Activated naive CD4-positive, alpha-beta T cell treated with anti-CD3 and anti-CD28 coated beads, Interleukin-2, amount 50 U/mL, for 72 hours (primary cell): ENCODE measurements at places on chromosomes 6 and 20.

DNA sequence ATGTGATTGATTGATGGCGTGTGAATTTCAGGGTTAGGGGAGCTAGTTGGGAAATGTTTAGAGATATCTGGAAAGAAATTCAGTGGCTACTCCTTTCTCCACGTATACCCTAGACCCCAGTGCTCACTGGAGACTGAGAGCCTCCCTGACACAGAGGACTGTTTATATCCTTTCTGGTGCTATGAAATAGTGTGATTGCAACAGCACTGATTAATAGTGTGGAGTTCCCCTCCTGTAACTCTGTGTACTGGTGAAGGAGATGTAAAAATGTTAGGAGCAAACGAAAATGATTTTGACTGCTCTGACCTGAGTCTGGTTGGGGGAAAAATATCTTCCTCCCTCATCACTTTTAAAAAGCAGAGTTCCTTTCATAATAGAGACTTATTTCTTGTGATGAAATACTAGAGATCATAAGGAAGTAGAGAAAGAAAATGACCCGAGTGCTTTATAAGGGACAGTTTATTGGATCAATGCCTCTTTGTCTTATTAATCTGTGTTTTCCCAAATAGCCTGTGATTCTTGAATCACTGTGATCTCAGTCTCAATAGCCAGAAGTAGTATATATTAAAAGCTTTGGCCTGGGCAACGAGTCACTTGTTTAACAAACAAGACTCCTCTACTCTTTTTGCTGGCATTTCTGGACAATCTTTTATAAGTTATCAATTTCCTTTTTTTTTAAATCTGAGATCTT is 92.3 kb downstream of the RNF182 start:
- DNase-seq, result no peak

GRCh38 chr6:113888493-113888892 is 31.3 kb downstream of the MARCKS start:
- no peak for DNase-seq

GRCh38 chr6:142781129-142781528 is 163.8 kb downstream of the HIVEP2 start:
- DNase-seq, result no peak

GRCh38 chr20:17568972-17569521 is 828 bp upstream of the DSTN start:
- DNase-seq, result no peak

DNA sequence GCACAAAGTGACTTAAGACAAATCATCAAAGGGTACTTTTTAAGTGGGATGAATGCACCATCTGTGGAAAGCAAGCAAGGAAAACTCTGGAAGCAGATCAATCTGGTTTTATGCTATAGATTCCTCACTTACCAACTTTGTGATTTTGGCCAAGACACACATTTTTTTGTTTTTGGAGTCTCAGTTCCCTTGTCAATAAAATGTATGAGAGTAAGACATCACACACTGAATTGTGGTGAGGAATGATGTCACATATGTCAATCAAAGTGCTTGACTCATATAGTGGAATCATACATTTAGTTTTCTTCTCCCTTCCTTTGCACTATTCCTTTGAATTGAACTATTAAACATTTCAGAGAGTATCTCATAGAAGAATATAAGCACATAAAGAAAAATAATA is 620.5 kb upstream of the CITED2 start:
- DNase-seq, result no peak

DNA sequence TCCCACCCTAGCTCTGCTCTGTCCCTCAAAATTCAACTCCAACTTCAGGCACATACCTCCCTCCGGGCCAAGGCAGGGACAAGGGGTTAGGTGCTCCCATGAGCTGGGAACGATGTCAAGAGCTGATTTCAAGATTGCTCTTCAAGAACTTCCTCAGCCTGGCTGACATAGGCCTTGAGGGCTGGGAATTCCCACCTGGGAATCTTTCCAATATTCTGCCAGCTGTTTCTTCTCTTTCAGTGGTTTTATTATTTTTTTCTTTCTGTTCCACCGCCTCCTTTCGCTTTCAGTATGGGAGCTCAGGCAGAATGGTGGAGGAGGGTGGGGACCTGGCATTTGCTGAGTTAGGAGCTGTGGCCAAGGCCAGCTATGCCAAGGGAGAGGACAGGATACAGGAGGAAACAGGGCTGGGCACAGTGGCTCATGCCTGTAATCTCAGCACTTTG is 33.7 kb downstream of the SRSF3 start:
- DNase-seq, result no peak

DNA sequence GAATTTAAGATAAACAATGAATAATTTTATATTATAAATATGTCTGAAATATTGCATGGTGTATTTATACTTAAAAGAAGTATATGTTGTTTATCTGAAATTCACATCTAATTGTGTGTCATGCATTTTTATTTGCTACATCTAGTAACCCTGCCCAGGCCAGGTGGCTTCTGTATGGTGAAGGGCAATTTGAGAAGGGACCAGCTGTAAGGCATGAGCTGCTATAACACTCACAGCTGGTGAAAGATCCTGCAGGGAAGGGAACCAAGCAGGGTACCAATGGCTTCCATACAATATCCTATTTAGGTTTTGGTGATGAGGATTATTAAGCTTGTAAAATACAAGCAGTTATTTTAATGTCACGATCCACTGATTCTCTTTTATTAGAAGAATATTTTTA is 921.8 kb upstream of the GJE1 start:
- DNase-seq, result no peak

DNA sequence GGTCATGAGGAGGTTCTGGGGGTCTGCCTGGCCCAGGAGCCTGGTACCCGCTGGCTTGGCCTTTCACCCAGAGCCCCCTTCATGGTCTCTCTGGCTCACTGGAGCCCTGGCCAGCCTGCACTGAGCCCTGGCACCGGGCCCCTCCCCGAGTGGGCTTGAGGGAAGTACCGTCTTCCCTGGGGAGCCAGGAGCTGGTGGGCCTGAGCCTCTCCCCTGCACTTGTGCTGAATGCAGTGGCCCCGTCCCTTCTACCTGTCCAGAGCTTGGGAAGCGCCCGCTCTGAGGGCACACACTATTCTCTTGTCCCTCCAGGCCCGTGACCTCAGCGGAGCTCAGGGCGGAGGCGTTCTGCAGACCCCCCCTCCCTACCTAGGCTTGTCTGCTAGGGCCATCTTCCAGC is 62.2 kb downstream of the TCP11 start:
- no peak for DNase-seq

GRCh38 chr20:1291191-1291741 is 25.2 kb downstream of the SNPH start:
- DNase-seq, result no peak

- DNase-seq, result no peak
These were observed 99.5 kb downstream of the FOXO3 start for GRCh38 chr6:108660251-108660650.

DNA sequence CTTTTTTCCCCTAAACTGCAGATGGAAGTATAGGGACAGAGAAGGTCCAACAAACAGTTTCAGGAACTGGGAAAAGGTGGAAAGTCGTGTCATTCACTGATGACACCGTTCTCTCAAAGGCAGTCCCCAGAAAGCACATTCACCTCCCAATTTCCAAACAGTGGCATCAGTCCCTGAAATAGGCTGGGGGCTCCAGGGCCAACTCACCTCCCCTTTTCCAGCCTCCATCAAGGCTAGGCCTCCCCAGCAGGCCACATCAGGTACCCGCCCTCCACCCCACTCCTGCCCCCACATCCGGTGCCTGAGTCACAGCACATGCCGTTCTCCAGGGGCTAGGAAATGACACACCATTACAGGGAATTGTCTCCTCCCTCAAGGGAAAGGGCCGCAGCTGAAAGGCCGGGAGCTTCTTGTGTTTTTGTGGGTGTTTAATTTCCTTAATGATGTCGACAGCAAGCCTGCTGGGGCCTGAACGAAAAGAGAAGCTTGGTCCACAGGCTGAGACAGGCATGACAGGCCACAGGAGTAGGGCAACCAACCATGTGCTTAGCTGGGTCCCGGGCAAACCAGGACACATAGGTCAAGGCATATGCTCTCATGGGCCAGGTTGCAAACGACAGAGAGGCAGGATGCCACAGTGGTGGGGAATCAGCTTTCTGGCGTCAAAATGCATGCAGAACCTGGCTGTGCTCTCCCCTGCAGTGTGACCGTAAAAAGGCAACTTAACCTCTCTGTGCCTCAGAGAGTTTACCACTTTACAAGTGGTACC is 39.2 kb downstream of the ZMYND8 start:
- DNase-seq, result peak; percentile 72

- no peak for DNase-seq
These were observed 74.9 kb upstream of the SLCO4A1 start for GRCh38 chr20:62567246-62568044.

GRCh38 chr6:150325066-150325772 is 43.6 kb upstream of the IYD start:
- no peak for DNase-seq

- no peak for DNase-seq
These were observed 102.1 kb downstream of the FLRT3 start for GRCh38 chr20:14235355-14235754.

DNA sequence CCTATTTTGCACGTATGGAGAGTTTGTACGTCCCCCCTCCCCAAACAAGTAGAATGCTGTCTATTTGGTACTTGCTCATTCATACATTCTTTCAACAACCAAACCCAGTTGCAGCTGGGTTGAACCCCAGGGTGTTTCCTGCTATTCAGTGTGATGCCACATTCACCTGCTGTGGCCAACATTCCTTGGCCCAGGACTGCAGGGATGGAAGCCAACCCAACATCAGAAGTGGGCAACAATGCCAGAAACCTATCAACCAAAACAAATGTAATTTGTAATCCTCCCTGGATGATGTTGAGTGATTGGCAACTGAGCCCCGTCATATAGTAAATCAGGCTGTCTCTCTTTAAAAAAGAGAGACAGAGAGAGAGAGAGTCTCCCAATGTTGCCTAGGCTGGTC is 8.9 kb downstream of the NT5E start:
- no peak for DNase-seq

- no peak for DNase-seq
These were observed 67.4 kb upstream of the ASCC3 start for GRCh38 chr6:100948381-100949133.

- no peak for DNase-seq
These were observed 438.7 kb upstream of the JARID2 start for GRCh38 chr6:14807130-14807529.

GRCh38 chr6:87869064-87869905 is 167.3 kb upstream of the AKIRIN2 start:
- no peak for DNase-seq
